ENCODE measurements at places on chromosomes 3 and 15. TPM values are rescaled to one million over a fixed set of nuclear protein-coding genes. Genes with fewer than 3 reads are reported as not detected.

The OIP5 gene
- 25.2 TPM for total RNA-seq

The NCBP2 gene
- total RNA-seq: 122 TPM

The BTBD1 gene
- total RNA-seq: 43.1 TPM

The CLDN18 gene
- not detected for total RNA-seq

The GPR15 gene
- not detected for total RNA-seq

The CD86 gene
- total RNA-seq: not detected

The ACKR4 gene
- not detected for total RNA-seq

The SOX2 gene
- total RNA-seq: 110 TPM

The PRSS50 gene
- total RNA-seq: 0.35 TPM

The TM4SF4 gene
- not detected for total RNA-seq

The CA12 gene
- 1.1 TPM for total RNA-seq

The PLA2G4E gene
- not detected for total RNA-seq

The GNAT1 gene
- total RNA-seq: not detected

The UBAP1L gene
- 4.5 TPM for total RNA-seq

The ANO10 gene
- total RNA-seq: 33.7 TPM

The CCR8 gene
- not detected for total RNA-seq

The KLHL6 gene
- 0.11 TPM for total RNA-seq

The ANKRD63 gene
- total RNA-seq: not detected

The SLC22A13 gene
- total RNA-seq: 0.41 TPM

DNA sequence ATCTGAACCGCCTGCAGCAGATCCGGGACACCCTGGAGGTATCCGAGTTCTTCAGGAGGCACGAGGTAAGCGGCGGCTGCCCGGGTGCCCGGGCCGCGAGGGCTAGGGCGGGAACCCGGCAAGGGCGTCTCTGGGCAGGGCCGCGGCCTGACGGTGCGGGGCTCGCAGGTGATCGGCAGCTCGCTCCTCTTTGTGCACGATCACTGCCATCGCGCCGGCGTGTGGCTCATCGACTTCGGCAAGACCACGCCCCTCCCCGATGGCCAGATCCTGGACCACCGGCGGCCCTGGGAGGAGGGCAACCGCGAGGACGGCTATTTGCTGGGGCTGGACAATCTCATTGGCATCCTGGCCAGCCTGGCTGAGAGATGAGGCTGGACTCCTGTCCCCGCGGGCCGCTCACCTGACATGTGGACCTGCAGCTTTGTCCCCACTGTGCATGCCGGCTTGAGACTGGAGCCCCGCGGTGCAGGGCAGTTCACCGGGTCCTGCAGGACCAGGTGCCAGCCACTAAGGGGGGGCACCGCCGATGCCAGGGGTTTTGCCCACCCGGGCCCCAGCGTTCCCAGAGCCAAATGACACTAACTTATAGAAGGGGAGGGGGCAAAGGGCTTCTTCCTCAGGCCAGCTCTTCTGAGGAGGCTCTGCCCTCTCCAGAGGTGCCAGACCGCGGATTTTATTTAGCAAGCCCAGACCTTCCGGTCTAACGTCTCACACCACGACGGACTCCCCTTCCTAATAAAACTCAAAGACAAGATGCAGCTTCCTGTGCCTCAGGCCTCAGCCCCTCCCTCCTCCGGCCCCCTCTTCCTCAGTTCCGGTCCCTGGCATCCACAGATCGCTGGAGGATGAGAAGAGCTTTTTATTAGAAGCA is 9.4 kb downstream of the ITPKA start:
- DNase-seq: peak; percentile 18

- DNase-seq: no peak
These were observed 46.7 kb downstream of the IQSEC1 start for GRCh38 chr3:13026534-13026933.

GRCh38 chr15:72456684-72457083 is 17.4 kb upstream of the ARIH1 start:
- DNase-seq: no peak

DNA sequence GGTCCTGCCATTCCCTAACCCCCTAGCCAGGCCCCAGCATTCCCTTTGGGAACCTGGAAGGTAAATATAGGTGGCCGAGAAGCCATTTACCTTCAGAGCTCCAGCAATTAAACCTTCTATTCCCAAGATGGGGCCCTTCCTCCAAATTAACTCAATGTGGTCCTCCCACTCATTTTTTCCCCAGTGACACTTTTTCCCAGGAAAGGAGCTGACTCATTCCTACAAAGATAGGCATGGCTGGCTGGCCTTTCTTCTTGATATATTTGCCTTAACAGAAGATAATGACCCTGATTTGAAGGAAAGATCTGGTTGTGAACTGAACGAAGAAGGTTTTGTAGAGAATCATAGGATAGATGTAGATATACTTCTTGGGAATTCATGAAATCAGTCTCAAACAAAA is 279.0 kb upstream of the VEPH1 start:
- DNase-seq: no peak

DNA sequence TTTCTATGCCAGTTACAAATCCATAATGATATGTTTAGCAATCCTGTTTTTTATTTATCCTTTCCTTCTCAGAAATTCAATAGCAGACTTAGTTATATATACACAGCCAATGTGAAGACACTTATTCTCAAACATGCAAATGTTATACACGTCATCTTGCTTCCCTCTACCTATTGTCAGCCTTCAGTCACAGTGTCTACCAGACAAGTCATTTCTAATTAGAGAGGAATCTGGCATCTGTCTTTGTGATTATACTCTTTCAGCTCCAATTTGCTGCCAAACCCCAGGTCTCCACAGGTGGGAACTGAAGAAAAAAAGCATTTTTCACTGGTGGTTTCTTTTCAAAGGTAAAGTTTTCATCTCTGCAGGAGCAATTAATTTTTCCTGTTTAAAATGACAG is 793.1 kb downstream of the AGBL1 start:
- no peak for DNase-seq

DNA sequence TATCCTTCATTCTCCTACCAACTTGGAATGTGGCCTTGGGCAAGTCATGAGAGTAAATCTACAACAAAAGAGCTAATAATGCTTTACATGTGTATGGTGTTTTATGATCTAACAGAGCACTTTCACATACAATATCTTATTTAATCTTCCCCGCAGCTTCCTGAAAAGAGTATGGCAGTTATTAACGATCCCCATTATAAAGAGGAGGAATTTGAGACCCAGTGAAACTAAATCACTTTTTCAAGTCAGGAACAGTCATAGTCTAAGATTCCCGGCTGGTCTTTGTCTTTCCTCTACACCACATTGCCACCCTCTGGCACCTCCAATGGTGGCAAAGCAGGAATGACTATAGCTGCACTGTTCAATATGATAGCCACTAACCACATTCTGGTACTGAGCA is 69.7 kb upstream of the CMSS1 start:
- no peak for DNase-seq

DNA sequence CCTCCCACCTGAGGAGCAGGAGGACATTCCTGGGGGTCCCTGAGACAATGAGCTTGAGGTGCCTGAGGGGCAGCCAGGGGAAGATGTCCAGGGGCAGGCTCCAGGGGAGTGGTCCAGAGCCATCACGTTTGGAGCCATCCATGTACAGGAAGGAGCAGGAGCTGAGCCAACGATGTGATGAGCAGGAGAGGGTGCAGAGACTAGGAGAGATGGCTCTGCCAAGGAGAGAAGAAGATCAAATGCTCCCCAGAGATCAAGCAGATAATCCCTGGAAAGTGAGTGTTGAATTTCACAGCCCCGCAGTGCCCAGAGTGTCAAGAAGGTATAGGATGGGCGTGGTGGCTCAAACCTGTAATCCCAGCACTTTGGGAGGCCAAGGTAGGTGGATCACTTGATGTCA is 97.8 kb upstream of the HERC1 start:
- DNase-seq: no peak

- DNase-seq: peak; percentile 37
These were observed at the start of gene KY for GRCh38 chr3:134650431-134651346. TSS of gene KY (minus strand) at chr3:134651022. CDS start at chr3:134650960, 62 bp downstream.

GRCh38 chr3:189123595-189124387 is 48.0 kb upstream of the TPRG1 start:
- DNase-seq: no peak

- DNase-seq: no peak
These were observed 184.7 kb downstream of the TJP1 start for GRCh38 chr15:29637555-29637954.

DNA sequence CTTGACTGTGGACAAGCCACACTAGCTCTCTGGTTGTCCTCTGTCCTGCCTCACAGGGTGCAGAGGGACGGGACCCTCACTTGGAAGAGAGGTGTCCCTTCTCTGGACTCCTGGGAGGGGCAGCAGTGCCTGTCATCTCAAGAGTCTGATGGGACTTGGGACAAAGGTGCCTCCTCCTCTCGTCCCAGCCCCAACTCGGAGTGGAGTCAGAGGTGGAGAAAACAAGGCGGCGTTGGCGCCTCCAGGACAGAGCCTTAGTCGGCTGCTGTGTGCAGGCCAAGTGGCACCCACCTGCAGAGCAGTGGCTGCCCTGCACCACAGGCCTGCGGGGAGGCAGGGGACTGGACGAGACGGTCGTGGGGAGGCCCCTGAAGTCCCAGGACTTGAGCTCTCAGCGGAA is 9.4 kb upstream of the SEC13 start:
- no peak for DNase-seq

- no peak for DNase-seq
These were observed 19.2 kb downstream of the RARRES1 start for GRCh38 chr3:158713094-158713499.

DNA sequence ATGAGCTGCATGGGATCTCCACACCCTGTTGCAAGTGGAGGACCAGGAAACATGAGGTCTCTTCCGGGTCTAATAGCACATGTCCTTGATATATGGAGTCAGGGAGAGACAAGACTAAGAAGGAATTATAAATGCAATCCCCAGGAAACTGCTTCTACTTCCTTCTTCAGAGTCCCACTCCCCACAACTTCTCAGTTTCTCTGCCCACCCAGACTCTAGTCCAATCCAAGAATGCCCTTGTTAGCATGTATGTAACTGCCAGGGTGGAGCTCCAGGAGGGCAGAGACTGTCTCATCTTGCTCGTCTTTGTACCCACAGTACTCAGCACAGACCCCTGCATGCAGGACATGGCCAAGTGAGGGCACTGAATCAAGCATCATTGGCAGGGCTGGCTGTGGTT is 8.3 kb downstream of the DAPK2 start:
- no peak for DNase-seq

DNA sequence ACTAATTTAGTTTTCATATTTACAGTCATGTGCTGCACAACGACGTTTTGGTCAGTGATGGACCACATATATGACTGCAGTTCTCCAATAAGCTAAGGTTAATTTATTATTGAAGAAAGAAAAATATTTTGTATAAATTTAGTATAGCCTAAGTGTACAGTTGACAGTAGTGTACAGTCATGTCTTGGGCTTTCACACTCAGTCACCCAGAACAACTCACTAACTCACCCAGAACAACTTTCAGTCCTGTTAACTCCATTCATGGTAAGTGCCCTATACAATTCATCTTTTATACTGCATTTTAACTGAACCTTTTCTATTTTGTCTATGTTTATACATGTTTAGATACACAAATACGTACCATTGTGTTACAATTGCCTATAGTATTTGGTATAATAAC is 3.8 kb upstream of the GABRR3 start:
- DNase-seq: no peak

- no peak for DNase-seq
These were observed 67.1 kb downstream of the AAGAB start for GRCh38 chr15:67187351-67187854.

- DNase-seq: peak; percentile 18
These were observed 19.8 kb upstream of the NUDT16 start for GRCh38 chr3:131361464-131362421.

GRCh38 chr15:81174125-81174791 is 22.4 kb upstream of the IL16 start:
- no peak for DNase-seq

DNA sequence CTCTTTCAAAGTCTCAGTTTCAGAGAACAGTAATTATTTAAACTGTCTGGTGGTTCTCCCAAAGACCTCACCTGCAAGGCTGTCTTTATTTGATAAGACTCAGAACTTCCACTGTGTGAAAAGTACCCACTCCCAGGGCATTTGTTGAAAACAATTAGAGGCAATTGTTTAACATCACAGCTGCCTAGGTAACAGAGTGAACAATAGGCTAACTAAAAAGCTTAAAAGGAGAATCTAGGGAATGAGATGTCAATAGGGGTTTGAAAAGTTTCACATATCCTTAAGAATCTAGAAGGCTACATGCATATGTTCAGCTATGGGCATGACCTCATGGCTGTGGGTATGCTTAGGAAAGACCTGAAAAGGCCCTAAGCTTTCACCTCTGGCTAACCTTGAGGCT is 2.9 kb upstream of the STRIT1 start:
- DNase-seq: no peak

DNA sequence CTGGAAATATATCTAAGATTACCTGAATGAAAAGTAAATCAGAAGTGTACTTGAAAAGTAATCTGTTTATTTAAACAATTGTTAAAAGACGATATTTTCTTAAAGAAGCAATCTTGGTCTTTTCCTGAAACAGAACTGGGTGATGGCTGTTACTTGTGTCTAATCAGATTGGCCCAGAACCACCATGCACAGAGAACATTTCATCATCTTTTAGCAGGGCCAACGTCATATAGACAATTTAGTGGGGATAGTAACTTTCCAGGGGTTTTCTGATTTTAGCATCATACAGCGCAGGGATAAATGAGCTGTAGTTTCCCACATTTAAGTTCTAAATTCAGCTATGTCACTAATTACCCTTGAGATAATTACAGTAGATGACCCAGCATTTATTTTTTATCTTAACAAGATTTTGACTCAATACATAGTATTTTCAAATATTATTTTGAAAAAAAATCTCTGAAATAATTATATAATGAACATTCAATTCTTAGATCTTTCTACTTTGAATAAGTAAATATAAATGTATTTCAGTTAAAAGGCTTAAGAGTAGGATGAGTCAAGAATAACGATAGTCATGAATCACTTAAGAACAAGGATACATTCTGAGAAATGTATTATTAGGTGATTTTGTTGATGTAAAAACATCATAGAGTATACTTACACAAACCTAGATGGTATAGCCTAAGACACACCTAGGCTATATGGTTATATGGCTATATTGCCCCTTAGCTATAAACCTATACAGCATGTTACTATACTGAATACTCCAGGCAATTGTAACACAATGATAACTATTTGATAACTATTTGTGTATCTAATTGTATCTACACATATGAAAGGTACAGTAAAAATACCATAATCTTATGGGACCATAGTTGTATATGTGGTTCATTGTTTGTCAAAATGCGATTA is 103.8 kb upstream of the MME start:
- no peak for DNase-seq

- peak; percentile 53 for DNase-seq
These were observed at the start of gene LCTL for GRCh38 chr15:66565741-66566144. TSS of gene LCTL (minus strand) at chr15:66565998. CDS start at chr15:66565365, 633 bp downstream.

DNA sequence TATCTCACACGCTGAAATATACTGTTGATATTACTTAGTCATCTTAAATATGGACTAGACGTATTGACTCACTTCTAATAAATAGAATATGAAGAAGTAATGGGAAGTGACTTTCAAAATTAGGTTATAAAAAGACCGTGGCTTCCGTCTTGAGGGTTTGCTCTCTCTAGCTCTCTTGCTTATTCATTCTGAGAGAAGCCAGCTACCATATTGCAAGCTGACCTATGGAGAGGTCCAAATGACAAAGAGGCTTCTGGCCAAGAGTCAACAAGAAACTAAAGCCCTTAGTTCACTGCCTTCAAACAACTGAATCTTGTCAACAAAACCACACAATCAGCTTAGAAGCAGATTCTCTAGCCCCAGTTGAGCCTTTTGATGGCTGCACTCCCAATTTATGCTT is 46.1 kb downstream of the SLC9C1 start:
- no peak for DNase-seq
